ENCODE measurements at places on chromosomes 11 and 22. TPM values are rescaled to one million over a fixed set of nuclear protein-coding genes. Genes with fewer than 3 reads are reported as not detected.

- no peak for DNase-seq
Observed at GRCh38 chr11:6362185-6362872, 27.9 kb upstream of the SMPD1 start.

GRCh38 chr22:37996515-37997246 lies 12.3 kb upstream of the SOX10 start:
- no peak for DNase-seq

GRCh38 chr11:22690257-22690656 lies 23.8 kb downstream of the GAS2 start:
- DNase-seq = no peak

GRCh38 chr11:72833811-72834493 lies 19.7 kb downstream of the ATG16L2 start:
- no peak for DNase-seq

GRCh38 chr11:119284344-119285157 lies 32.4 kb downstream of the MCAM start:
- DNase-seq = peak; percentile 32

Gene UBQLN3
- not detected for total RNA-seq

Gene MYO18B
- total RNA-seq = 0.05 TPM

- no peak for DNase-seq
Observed at GRCh38 chr11:103602840-103603239, 433.6 kb upstream of the DDI1 start.

GRCh38 chr22:22815397-22816170 lies 72.0 kb upstream of the IGLL5 start:
- DNase-seq = no peak

Gene CCDC134
- total RNA-seq = 6.2 TPM

DNA sequence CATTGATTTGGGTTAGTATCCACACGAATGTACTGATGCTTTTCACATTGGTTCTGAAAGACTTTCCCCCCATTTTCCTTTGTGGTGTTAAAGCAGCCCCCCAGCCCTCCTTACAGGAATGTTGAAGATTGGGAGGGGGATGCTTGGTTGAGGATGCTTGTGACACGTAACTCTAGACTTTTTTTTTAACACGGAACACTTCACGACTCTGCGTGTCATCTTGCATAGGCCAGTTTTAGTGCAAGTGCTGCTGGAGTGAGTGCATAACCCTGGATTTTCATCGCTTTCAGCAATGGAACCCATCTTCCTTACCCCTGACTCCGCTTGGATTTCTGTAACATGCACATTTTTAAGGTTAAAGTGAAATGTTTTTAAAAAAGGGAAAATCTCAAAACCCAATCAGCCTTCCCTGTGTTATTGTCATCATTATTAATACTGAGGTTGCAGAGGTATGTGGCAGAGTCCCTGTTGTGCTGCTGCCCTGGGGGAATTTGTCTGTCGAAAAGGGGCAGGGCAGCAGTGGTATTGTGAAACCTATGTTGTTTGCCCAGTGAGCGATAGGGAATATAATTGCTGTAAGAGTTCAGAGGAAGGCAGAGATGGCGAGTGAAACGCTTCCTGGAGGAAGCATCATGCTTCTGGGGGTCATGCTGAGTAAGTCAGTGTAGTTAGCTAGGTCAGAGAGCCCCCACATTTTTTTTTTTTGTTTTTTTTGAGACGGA lies 12.1 kb downstream of the CECR2 start:
- no peak for DNase-seq

Gene LRRC32
- total RNA-seq = not detected

- no peak for DNase-seq
Observed at GRCh38 chr11:2452321-2453012, 7.7 kb downstream of the KCNQ1 start.

DNA sequence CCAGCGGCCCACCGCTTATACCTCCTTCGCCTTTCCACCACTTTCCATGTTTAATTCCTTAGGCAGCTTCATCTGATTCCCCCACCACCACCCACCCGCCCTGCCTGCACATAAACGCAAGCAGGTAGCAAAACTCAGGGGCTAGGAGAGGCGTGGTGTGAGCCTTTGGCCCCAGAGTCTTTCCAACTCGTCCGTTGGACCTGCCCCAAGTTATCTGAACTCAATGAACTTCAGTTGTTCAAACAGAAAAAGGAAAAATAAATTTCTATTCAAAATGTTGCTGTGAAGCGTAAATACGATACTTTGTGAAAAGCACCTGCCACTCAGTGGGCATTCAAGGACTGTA lies 814 bp upstream of the CDON start:
- no peak for DNase-seq

Gene OR9Q1
- not detected for total RNA-seq

GRCh38 chr11:91872243-91872642 lies 352.4 kb upstream of the FAT3 start:
- DNase-seq = peak; percentile 41

Gene ASPHD2
- total RNA-seq = 4.5 TPM

DNA sequence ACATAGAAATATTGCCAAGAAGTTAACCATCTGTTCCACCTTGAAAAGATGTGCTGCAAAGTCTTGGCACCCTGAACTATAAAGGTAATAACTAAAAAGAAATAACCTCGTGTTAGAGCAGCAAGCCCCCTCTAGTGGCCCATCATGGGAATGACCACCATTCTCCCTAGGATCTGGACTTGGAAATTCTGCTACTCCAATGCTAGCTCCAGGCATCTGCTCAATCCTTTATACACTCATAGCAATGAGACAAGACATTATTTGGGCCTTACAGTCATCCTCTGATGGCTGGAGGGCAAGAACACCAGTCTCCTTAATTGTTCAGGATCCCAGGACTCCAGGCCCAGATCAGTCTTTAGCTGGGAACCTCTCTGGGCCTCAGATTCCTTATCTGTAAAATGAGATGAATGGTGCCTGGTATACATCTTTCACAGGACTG lies 76.0 kb downstream of the CWC15 start:
- peak; percentile 32 for DNase-seq

DNA sequence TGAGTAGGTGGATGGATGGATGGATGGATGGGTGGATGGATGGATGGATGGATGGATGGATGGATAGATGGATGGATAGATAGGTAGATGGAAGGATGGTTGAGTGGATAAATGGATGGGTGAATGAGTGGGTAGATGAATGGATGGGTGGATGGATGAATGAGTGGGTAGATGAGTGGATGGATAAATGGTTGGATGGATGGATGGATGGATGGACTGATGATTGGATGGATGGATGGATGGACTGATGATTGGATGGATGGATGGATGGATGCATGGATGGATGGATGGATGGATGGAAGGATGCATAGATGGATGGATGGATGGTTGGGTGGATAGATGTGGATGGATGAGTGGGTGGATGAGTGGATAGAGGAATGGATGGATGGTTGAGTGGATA lies 13.2 kb upstream of the SYT8 start:
- no peak for DNase-seq

Gene PATE2
- not detected for total RNA-seq

GRCh38 chr22:41411021-41411851 lies 29.5 kb downstream of the TEF start:
- no peak for DNase-seq

Gene SLC22A9
- not detected for total RNA-seq

- DNase-seq = no peak
Observed at GRCh38 chr11:8987446-8987845, 16.4 kb downstream of the NRIP3 start.

- DNase-seq = no peak
Observed at GRCh38 chr11:108852701-108853100, 187.8 kb downstream of the DDX10 start.

DNA sequence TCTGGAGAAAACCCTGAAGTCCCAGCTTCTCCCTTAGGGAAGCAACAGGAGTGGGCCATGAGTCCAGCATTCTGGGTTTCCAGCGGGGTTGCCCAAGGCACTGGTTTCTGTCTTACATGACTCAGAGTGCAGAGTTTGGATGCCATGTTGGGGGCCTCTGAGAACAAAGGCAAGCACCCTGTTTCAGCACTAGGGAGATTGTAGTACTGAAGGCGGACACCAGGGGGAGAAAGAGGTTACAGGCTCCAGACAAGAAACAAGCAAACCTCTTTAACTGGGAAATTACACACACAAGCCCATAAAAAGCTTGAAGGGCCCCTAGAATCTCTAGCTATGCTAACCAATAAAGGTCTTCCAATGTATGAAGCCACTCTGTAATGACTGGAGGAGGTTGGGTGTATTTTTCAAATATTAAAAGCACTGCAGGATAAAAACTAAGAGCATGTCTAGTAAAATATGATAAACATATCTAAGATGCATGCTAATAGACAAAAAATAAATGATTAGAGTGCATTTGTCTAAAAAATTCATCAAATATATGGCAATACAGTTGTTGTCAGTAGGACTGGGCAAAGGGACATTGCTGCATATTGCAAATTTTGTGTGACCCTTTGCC lies 7.1 kb downstream of the MS4A6E start:
- DNase-seq = peak; percentile 49

GRCh38 chr11:126419801-126420697 lies 64.6 kb downstream of the ST3GAL4 start:
- DNase-seq = no peak

DNA sequence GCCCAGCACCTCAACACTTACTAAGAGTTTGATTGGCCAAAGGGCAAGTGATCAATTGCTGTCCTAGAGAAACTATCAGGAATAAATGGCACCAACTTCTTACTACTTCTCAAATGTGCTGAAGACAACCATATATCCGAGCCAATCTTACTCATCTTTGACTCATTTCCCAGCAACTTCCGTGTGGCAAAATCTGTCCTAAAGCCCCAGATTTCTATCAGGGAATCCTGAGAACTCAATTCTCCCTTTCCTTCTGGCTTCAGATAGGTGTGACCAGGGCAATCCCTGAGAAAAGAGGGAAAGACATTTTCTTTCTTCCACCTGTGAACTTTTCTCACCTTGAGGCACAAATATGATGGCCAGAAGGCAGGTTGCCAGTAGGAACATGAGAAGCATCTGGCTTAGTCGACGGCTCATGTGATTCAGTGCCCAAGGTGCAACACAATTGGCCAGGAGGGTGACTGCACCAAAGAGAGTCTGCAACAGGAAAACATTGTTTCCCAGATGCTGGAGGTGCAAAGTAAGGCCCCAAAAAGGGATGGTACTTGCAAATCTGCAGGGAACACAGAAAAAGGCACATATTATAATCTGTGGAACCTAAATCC lies 21.8 kb upstream of the SLC22A24 start:
- no peak for DNase-seq

Gene GRK3
- total RNA-seq = 1.9 TPM

Gene CBLIF
- total RNA-seq = not detected

DNA sequence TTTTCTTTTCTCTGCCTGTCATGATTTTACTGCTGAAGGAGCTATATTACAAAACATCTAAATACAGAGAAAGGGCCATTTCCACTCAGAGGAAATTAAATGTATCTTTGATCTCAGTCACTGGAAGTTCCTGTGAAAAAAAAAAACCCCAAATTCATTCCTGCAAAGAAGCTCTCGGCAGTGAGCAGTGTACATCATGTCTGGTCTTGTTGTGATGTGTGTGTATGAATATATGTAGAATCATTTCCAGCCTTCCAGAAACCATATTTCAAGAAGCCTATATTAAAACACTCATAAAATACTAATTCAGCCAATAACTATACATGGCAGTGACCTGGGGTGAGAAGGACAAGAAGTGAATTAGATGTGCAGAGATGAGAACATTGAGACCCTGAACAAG lies 393.2 kb upstream of the TENM4 start:
- no peak for DNase-seq

Gene OR4A16
- not detected for total RNA-seq

DNA sequence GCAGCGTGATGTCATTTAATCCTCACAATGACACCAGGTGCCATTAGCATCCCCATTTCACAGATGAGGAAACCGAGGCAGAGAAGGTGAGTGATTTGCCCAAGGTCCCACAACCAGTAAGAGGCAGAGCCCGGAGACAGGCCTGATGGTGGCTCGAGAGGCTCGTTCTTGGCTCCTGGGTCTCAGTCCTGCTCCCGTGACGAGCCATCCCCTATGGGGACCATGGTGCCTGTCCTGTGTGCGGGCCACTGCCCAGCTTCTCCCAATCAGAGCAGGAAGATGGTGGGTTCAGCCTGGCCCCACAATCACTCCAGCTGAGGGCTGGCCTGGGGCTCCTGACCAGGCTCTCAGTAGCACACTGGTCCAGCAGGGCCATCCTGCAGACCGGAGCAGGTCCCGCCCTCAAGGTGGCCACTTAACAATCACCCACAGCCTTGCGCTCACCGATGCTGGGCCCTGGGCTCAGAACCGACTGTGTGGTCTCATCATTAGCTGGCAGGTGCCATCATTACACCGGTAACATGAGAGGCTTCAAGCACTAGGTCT lies 3.6 kb downstream of the ALDH3B1 start:
- DNase-seq = no peak

GRCh38 chr11:24238771-24239645 lies 257.8 kb upstream of the LUZP2 start:
- DNase-seq = peak; percentile 3

Gene C22orf15
- 0.40 TPM for total RNA-seq

Gene THAP7
- total RNA-seq = 46.9 TPM

- no peak for DNase-seq
Observed at GRCh38 chr11:15097411-15097810, 17.3 kb upstream of the INSC start.

GRCh38 chr11:92130421-92130831 lies 94.2 kb upstream of the FAT3 start:
- no peak for DNase-seq

DNA sequence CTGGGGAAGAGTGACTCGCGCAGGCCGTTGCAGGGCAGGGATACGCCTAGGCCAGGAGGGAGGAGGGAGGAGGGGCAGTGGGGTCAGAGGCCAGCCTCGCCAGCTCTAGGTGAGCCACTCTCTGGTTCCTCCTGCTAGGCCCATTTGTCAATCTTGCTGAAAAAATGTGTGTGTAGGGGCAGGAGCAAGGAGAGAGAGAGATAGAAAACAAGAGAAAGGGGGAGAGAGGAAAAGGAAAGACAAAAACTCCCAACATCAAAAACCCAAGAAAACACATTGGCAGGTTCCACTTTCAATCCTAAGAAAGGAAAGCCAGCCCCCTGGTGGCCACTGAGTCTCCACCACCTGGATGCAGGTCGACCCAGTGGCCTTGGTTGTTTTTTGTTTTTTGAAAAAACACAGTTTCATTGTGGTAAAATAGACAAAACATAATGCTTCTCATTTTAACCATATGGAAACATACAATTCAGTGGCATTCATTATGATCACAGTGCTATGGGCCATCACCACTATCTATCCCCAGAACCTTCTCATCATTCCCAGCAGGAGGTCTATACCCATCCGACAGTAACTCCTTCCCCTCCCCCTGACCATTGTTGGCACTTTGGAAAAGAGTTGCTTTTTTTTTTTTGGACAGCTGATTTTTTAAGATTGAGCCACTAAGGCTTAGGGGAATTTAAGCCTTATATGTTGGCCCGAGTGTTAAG lies 10.9 kb downstream of the OMP start:
- DNase-seq = peak; percentile 50

DNA sequence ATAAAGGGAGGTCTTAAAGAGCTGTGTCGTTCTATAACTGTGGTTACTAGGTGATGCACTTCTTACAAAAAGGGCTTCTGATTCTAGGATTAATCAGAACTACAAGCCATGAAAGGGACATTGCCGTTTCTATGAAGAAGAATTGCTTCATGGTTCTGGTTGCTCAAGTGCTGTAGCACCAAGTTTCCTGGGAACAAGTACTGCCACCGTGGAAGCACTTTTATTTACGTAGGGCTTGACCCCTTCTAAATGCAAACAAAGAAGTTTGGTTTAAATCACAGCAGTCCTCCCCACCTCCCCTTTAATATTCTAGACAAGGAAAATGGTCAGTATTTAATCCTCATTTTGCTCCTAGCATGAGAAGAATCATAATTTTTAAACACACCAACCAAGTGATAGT lies 9.8 kb downstream of the YAP1 start:
- DNase-seq = no peak

All from A172 (cell line).